ENCODE measurements at places on chromosomes 3 and 15.

DNA sequence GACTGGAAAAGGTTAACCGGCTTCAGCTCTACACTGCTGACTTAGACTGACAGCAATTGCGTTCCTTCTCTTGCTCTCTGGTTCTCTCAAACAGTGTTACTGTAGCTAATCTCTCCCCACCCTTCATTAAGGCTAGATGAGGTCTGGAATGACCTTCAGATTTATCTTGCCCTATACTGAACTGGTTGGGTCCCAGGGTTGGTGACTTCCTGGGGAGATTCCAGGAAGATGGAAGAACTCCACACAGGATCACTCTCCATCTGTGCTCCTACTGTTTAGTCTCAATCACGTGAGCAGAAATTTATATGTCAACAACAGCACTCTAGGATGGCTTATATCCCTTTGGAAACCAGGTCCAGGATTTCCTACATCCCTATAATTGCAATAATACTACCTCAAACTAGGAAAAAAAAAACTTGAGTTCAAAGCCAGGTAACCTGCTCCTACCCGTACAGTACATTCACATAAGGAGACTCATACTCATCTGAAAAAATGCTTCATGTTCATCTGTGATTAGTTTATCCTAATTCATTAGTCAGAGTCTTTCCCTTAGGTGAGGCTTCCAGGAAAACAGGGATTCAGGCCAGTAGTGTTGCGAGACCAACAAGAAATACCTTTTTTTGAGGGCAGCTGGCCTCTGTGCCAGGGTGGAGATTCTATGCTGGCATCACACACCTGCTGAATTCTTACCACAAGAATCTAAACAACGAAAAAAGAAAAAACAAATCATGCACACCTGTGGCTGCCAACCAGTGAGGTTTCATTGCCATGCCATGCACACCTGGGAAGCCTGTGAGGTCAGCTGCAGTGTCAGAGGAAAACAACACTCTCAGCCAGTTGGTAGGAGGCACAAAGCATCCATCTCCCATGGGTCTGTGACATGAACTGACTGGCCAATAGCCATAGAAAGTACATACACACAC, 297.3 kb downstream of the MECOM start:
- no peak for DNase-seq

GRCh38 chr15:94607176-94607654, 375.9 kb downstream of the MCTP2 start:
- DNase-seq, result no peak

DNA sequence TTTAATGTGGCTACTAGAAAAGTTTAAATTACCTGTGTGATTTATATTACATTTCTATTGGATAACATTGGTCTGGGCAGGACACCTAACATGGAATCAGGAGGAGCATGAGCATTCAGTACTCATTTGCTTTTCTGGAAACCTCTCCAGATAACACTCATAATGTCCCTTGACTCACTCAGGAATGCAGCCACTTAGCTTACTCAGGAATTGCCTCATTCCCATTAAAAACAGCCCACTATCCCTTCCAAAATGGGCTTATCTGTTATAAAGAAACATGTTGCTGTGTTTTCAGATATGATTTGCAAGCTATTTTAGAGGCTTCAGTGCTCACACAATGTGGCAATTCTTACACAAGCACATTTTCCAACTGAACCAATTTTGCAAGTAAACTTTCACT, 17.1 kb downstream of the GBE1 start:
- no peak for DNase-seq

- no peak for DNase-seq
Measured at GRCh38 chr15:99753066-99753465, 19.8 kb upstream of the LYSMD4 start.

DNA sequence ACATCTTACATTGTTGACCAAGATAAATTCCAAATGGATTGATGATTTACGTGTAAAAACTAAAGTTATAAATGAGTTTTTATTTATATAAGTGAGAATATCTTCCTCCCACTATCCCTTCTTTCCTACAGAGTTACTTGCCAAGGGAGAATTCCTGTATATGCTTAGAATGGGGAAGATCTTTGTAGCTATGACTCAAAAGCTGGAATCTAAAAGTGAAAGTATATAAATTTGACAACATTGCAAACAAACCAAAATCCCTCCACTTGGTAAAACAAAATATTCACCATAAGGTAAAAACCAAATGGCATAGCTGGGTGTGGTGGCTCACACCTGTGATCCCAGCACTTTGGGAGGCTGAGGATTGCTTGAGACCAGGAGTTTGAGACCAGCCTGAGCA, 52.7 kb upstream of the GCNT3 start:
- no peak for DNase-seq

- no peak for DNase-seq
Measured at GRCh38 chr15:44207643-44208042, 12.6 kb upstream of the FRMD5 start.

DNA sequence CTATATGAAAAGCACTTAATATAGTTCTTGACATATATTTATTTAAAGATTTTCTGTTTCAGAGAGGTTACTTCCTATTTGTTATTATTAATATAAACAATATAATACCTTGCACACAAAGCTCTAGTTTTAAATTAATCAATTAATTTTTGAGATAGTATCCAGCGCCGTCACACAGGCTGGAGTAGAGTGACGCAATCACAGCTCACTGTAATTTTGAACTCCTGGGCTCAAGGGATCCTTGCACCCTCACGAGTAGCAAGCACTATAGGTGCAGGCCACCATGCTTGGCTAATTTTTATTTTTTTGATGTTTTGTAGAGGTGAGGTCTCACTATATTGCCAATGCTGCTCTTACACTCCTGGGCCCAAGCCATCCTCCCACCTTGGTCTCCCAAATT, 209.3 kb downstream of the GREM1 start:
- no peak for DNase-seq

DNA sequence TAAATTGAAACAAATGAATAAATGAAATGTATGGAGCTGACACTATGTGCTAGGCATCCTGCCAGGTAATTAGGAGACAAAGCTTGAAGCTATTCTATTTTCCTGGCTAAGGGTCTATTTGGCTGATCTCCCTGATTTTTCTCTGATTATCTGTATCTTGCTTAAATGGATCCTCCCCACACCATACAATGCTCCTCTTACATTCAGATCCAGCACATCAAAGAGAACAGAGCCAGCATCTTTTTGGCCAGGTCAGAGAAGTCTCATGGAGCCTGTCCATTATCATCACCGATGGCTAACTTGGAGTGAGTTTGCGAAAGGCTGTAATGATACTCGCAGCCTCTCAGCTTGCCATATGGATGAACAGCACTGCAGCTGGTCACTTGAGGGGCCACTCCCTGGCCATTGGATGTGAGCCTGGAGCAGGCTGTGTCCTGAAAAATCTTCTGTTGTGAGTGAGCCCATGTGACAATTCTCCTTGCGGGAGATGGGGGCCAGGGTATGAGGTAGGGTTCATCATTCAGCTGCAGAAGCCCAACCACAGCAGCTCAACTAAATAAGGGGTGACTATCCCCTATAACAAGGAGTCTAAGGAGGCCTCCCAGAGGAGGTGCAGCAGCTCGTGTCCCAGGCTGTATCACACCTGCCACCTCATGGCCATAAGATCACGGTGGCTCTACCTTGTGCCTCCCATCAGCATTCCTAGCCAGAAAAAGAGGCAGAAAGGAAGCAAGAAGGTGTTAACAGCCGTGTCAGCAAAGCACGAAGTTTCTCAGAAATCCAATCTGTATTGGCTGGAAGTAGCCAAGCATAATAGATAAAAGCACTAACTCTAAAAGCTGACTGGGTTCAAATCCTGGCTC, 69.3 kb upstream of the ST8SIA2 start:
- DNase-seq, result no peak

GRCh38 chr3:34219556-34219955, 421.1 kb downstream of the PDCD6IP start:
- DNase-seq, result no peak

DNA sequence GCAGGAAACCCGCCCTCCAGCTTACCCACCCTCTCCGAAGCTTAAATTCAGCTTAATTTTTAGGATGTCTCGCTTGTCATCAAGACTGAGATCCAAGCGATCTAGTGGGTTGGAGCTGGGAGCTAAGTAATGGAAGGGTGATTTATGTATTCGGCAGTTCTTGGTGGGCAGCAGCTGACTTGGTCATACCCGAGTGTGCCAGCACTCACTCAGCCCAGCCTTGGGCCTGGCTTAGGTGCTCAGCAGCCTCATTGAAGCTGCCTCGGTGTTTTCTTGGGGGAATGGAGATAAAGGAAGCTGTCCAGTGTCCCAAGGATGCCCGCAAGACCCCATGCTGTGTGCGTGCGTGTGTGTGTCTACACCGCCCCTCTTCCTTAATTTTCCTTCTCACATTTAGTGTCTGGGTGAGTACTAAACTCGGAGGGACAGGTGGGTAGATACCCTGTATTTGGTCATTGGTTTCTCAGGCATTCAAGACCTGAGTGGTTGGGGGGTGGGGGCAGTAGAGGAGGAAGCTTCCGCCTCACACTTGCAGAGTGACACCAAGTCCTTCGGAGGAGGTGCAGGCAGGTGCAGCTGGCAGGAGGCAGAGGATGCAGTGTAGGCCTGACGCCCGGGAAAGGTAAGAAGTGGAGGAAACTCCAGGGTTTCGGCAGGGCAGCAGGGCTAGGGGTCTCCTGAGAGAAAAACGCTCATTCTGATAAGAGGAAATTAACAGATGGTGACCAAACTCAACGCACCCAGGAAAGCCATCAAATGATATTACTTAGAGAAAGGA, 92.8 kb downstream of the PCSK6 start:
- no peak for DNase-seq

DNA sequence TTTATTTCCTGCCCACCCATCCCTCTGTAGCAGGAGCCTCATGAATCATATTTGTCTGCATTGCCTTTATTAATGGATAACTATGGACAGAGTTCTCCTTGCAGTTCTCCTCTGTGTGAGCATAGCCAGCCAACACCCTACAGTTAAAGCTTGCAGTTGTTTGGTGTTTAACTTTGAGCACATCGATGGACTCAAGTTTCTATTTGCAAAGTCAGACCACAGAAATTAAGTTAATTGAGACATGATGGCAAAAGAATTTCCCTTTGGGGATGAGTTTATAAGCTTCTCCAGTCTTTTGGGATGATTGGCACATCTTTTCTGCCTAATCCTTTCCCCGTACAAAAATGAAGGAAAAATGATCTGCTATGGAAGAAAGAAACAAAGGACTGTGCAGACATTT, 398.9 kb upstream of the THBS1 start:
- DNase-seq, result no peak

DNA sequence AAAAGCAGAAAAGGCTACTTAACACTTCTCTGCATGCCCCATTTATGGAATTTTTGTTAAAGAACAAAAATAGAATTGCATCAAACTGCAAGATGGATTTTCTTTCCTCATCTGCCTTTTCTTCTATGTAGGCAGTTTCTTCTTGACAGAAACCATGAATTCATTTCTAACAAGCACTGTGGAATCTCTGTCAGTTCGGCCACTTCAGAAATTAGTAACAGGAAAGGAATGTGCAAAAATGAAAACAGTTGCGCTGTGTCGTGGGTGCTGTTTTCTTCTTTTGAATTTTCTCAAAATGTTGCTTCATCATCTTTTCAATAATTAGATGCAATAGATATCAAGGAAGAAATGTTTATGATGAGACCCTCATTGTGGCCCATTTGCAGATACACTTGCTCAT, 151.6 kb downstream of the FOXB1 start:
- DNase-seq, result no peak

DNA sequence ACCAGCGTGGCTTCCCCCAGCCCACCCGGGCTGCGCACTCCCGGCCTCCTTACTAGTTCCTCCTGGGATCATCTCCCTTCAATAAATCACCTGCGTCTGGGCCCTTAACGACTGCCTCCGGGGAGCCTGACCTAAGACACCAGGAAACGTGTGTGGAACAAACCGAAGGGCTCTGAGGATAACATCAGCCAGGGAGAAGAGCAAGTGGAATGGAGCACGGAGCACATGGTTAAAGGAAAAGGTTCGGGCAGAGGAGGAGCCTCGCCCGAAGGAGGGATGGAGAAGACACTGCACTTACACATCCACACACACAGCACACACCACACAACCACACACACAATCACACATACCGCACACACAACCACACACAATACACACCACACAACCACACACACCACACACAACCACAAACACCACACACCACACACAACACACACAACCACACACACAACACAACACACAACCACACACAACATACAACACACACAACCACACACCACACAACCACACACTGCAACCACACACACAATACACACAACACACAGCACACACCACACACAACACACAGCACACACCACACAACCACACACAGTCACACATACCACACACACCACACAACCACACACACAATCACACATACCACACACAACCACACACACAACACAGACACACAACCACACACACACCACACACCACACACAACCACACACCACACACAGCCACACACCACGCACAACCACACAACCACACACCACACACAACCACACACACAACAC, 24.7 kb downstream of the CPN2 start:
- no peak for DNase-seq

GRCh38 chr15:49296258-49296657, 126.2 kb downstream of the GALK2 start:
- no peak for DNase-seq

DNA sequence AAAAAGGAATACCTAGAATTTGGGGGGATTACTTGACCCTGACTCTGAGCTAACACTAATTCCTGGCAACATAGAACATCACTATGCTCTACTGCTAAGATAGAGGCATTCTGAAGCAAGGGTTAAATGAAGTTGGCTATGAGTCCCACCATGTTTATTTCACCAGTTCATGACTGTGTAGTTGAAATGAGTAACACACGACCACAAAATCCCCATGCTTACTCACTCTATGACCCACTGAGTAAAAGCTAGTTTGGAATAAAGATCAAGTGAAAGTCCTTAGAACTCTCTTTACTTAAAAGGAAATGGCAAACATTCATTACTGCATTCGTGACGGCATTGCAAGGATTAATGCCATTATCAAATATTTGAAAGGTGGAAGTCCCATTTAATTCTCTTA, 47.4 kb downstream of the MRPL46 start:
- DNase-seq, result no peak

DNA sequence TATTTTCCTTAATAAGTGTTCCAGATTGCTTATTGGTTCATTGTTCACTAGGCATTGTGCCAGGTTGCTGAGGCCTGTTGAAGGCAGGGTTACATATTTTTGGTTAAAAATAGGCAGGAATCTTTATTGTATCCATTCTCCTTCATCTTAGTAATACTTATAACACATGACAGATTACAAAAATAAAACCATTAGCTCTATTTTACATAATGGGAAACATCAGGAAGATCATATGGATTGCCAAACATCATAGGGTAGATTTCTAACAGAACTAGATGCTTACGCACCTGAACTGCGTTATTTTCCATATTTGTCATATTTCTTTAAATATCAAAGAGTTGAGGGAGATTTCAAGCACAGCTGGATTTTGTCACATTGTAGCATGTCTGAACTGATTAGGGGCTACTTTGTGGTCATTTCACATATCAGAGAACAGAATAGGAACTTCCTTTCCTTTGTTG, 462.9 kb upstream of the SGO1 start:
- DNase-seq, result no peak

GRCh38 chr15:93217343-93217742, 128.3 kb upstream of the RGMA start:
- DNase-seq, result no peak

- DNase-seq, result no peak
Measured at GRCh38 chr15:100863075-100863795, 16.4 kb upstream of the ALDH1A3 start.

GRCh38 chr3:180280555-180280954, 243.8 kb upstream of the PEX5L start:
- no peak for DNase-seq

- no peak for DNase-seq
Measured at GRCh38 chr3:16410659-16411058, 102.8 kb downstream of the RFTN1 start.

GRCh38 chr15:32682569-32682968, 35.2 kb upstream of the GREM1 start:
- DNase-seq, result no peak
